HFFc6 (cell line): ENCODE measurements at places on chromosomes 6 and 20.

GRCh38 chr6:142850679-142851423 lies 94.1 kb downstream of the HIVEP2 start:
- peak; percentile 58 for DNase-seq

DNA sequence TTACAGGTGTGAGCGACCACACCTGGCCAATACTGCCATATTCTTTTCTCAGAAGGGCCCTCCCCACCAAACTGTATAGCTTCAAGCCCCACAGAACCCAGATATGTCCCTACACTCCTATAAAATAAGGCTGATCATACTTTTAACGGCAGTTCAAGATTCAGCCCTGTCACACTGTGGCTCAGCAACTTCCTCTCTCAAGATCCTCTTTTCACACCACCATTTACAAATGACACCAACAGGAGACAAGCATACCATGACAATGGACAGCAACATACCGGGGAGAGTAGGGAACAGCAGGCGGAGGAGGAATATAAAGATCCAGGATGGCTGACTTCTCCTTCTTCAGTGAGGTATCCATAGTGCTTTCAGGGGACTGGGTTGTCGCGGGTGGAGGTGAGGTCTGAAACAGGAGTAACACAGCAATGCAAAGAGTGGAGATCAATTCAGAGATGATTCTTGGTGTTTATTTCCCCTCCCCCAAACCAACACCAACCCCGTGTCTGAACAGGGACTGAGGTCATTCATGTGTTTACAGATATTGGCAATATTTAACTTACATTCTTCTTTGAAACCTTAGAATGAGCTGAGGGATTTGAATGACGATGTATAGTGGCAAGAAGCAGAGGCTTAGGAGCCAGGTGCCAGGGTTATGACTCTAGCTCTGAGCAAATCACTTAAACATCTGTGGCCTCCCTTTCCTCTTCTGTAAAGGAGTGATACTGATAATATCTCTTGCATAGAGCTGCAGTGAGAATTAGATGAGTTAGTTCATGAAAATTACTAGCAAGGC lies 57.6 kb upstream of the IPCEF1 start:
- peak; percentile 67 for DNase-seq

- no peak for DNase-seq
Measured at GRCh38 chr6:95686895-95687294, 109.6 kb downstream of the MANEA start.

GRCh38 chr6:51626391-51626790 lies 461.0 kb downstream of the PKHD1 start:
- no peak for DNase-seq

- no peak for DNase-seq
Measured at GRCh38 chr20:54133434-54134427, 40.1 kb downstream of the CYP24A1 start.

DNA sequence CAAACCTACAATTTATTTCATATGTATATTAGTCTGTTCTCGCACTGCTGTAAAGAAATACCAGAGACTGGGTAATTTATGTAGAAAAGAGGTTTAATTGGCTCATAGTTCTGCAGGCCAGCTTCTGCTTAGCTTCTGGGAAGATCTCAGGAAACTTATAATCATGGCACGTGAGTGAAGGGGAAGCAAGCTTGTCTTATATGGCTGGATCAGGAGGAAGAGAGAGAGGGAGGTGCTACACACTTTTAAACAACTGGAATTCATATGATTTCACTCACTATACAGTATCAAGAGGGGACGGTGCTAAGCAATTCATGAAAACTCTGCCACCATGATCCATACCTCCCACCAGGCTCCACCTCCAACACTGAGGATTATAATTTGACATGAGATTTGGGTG lies 29.9 kb downstream of the PHACTR2 start:
- no peak for DNase-seq

DNA sequence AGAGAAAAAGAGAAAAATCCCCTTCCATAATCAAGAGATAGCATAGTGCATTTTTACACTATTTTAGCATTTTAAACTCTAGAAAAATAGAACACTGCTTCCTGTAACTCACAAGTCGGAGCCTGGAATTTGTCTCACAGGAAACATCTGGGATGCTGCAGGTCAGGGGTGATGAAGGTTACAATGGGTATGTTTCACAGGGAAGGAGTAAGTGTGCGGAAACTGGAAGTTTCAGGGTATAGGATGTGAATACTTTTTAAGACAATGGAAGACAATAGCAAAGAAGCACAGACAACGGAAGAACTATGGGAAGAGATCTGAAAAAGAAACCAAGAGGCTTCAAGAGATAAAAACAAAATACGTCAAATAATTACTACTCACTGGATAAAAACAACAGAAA lies 361.0 kb upstream of the MARCKS start:
- DNase-seq, result no peak
